ENCODE measurements at places on chromosomes 5 and 9.

DNA sequence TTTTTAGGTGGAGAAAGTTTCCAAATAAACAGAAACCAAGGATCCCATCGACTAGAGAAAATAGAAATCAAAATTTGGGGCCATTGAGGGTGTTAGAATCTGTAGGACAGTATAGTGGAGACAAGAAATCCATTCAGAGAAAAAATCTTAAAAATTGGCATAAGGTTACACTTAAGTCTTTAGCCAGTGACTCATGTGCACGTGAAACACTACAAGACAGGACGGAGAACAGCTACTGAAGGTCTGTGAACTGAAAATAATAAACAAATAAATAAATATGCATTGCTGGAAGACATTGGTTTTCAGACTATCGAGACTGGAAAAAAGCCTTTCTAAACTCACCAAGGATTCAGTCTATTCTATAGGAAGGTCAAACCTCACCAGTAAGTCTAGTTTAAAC is 1955.5 kb downstream of the MAT2B start:
- H3K4me1 ChIP-seq: no peaks in the 10 kb centered on the region
- H3K27me3 ChIP-seq: no peaks in the 10 kb centered on the region
- no peak overlapping the region for H3K27ac ChIP-seq
- H3K36me3 ChIP-seq: peaks cover 1% of the 10 kb centered on the region
- H3K4me3 ChIP-seq: no peak overlapping the region

DNA sequence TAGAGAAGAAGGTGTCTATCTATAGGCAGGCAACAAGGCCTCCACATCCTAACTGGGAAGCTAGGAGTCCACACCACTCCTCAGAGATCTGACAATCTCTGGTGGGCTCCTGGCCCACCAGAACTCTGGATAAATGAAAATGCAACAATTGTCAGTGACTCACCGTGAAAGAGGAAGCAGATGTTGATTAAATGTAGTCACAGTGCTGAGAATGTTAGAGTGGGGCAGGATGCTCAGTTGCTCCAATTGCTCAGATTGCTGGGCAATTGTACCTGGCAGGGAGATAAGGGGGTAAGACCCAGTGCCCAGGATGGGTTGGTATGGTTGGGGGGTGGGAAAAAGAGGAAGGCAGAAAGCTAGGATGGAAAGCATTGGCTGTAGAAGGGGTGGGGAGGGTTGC is 4.3 kb downstream of the CCL19 start:
- no peak for DNase-seq
- H3K27me3 ChIP-seq: no peaks in the 10 kb centered on the region
- H3K4me3 ChIP-seq: no peak overlapping the region
- H3K4me1 ChIP-seq: peaks cover 2% of the 10 kb centered on the region

DNA sequence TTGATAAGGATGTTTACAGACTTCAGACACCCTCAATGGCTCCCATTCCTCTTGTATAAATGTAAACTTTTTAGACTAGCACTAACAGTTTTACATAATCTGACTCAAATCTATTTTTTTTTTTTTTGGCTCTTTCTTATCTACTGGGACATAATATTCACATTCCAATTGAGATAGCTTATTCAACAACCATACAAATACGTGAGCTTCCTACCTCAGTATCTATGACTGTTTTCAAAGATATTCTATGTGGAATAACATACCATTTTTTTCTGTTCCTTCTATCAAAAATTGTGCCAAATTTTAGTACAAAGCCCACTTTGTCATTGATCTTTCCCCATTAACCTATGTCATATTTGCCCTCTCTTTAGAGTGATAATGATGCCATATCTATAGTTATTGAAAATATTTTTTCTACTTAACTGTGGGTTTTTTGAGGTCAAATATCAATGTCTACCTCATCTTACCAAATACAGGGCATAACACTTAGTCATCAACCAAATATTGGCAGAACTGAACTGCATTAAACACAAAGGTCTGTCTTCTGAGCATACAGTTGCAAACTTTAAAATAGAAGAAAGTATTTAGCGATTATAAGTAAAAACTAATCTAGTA is 482.6 kb downstream of the PTPRD start:
- H3K27me3 ChIP-seq: no peaks in the 10 kb centered on the region
- H3K4me3 ChIP-seq: no peak overlapping the region
- H3K27ac ChIP-seq: no peak overlapping the region
- no peaks in the 10 kb centered on the region for H3K4me1 ChIP-seq

DNA sequence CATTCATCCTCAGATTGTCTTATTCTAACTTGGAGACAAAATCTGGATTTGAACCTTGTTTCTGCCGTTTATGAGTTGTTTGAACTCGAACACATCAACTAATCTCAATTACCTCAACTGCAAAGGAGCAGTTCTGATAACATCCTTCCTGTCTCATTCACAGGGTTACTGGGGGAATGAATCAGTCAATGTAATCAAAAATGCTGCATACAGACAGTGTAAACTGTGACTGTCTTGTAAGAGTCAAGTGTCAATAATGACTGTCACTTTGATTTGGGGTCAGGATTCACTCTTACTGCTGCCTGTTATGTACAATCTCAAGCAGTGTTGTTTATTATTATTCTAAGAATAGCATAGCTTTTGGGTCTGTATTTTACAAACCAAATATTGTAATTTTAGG is 273.8 kb downstream of the DOCK8 start:
- H3K4me3 ChIP-seq: no peak overlapping the region
- H3K27me3 ChIP-seq: no peaks in the 10 kb centered on the region
- H3K36me3 ChIP-seq: peaks cover 2% of the 10 kb centered on the region
- H3K4me1 ChIP-seq: peaks cover 2% of the 10 kb centered on the region
- no peak overlapping the region for H3K27ac ChIP-seq

GRCh38 chr5:91875196-91875779 is 492.2 kb upstream of the ARRDC3 start:
- H3K4me3 ChIP-seq: no peak overlapping the region
- H3K36me3 ChIP-seq: no peaks in the 10 kb centered on the region
- H3K4me1 ChIP-seq: no peaks in the 10 kb centered on the region
- no peaks in the 10 kb centered on the region for H3K27me3 ChIP-seq

DNA sequence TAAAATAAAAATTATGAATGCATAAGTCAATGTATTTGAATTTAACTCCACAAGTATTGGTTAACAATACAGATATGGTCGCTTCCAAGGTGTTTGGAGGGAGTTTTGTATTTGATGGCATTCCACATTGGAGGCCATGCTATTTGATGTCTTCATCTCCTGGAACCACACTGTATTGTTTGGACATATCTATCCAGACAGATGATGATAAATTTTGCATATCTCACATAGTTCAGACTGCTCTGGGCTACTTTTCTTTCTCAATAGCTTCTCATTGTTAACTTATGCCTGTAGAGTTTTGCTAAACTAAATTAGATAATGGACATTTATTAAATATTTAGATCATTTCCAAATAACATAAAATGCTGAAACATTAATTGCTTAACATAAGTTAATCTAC is 58.0 kb downstream of the CDKN2A start:
- H3K4me3 ChIP-seq: no peak overlapping the region
- peaks cover 10% of the 10 kb centered on the region for H3K36me3 ChIP-seq
- peaks cover 2% of the 10 kb centered on the region for H3K4me1 ChIP-seq
- no peak overlapping the region for H3K27ac ChIP-seq
- H3K27me3 ChIP-seq: no peaks in the 10 kb centered on the region

DNA sequence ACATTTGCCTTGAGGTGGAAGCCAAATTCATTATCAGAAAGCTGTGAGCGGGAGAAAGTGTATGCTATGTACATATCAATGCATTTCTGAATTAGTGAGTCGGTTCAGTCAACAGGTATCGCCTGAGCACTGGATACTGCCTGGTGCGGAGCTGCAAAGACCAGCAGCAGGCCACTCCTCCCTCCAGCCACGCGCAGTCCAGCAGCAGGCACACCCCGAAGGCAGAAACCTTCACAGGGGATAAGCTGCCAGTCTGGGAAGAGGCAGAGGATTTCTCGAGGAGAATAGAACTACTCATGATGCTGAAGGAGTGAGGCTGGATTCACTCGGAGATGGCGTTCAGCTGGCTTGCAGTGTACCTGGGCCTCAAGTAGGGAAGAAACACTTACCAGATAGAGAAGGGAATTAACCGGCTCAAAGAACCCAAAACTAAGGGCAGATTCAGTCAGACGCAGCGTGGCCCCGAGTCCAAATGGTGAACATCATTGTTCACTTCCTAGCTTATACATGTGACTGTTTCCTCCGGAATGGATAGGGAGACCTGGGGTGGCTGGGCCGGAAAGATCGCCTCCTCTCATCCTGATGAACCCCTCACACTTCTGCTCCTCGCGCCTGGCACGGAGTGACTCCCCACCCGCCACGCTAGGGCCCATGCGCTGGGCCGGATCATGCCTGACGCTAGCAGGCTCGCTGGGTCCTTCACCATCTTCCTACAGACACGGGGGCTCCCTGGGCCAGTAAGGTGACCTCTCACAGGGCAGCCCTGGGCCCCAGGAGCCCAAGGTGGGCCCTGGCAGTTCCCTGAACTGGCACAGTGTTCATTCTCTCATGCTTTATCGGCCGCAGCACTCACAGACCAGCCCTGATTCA is 78.1 kb upstream of the SPATA31C2 start:
- H3K4me3 ChIP-seq: no peak overlapping the region
- H3K36me3 ChIP-seq: no peaks in the 10 kb centered on the region
- H3K4me1 ChIP-seq: no peaks in the 10 kb centered on the region
- peaks cover 12% of the 10 kb centered on the region for H3K27me3 ChIP-seq

DNA sequence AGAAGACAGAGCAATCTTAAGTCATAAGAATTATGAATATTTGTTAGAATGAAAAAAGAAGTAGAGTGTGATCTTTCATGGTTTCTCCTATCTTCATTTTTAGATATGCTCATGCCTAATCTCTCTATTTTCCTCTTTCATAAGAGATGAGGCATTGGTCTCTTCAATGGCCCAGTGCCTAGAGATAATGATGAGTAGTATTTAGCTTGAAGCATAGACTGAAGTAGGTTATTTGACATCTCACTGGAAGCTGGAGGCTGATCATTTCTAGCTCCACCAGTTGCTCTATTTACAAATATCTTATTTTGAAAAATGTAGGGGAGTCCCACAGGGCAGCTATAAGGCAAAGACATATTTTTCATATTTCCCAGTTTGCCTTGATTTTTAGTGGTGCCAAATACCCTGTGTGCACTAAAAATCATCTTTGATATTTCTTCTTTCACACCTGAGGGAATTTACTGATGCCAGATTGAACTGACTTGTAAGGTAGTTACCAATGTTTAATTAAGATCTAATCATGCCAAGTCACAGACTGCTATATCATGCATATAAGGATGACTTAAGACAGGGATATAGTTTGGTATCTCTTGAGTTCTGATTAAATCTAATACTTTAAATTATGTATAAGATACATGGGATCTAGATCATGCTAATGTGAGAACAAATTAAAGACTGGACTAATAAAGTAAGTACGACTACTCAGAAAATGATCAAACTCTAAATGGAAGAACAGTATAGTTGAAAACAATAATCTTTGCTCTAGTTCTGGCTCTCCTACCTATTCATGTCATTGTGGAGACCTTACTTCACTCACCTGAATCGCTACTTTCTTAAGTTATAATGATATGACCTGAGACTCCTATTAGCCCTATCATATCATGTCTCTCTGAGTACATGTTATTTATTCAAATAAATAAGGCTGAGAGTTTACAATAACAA is 108.2 kb upstream of the IFNE start:
- no peak overlapping the region for H3K4me3 ChIP-seq
- H3K27me3 ChIP-seq: no peaks in the 10 kb centered on the region
- H3K36me3 ChIP-seq: no peaks in the 10 kb centered on the region
- H3K27ac ChIP-seq: no peak overlapping the region
- H3K4me1 ChIP-seq: peaks cover 19% of the 10 kb centered on the region

GRCh38 chr9:26725573-26725972 is 167.0 kb downstream of the CAAP1 start:
- H3K4me3 ChIP-seq: no peak overlapping the region
- H3K27me3 ChIP-seq: peaks cover 12% of the 10 kb centered on the region
- H3K36me3 ChIP-seq: no peaks in the 10 kb centered on the region
- peaks cover 2% of the 10 kb centered on the region for H3K4me1 ChIP-seq

DNA sequence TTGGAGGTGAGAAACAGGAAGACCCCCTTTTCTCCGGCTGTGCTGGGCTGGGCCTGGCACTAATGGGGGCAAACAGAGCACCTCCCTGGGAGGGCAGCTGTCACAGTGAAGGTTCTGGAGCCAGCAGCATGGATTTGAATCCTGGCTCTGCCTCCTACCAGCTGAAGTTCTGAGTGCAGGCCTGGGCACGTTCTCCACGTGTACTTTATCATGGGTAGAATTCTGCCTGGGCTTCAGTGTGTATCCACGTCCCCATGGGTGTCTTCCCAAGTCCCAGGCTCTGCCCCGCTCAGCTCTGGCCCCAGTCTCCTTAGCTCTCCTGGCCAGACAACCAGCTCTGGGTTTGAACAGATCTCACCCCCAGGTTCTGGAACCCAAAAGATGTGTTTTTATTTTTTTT is 223.2 kb downstream of the PBX3 start:
- no peaks in the 10 kb centered on the region for H3K36me3 ChIP-seq
- H3K27me3 ChIP-seq: no peaks in the 10 kb centered on the region
- H3K27ac ChIP-seq: no peak overlapping the region
- no peak overlapping the region for H3K4me3 ChIP-seq

DNA sequence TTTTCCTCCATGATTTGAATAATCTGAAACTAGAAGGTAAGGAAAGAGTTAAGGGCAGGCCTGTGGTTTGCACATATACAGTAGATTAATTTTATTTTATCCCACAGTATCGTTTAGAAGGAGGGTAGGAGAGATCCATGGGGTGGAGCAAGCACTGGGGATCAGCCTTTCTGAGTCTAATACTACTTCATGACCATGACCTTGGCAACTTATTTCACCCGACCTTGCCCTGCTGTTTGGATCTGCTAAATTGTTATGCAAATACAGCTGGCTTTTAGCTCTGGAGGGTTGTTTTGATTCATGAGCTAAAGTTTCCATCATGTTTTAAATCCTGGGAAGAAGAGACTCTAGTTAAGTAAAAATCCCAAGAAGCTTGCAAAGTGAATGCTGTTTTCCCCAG is 864 bp upstream of the GRIN3A start:
- no peaks in the 10 kb centered on the region for H3K4me1 ChIP-seq
- no peak overlapping the region for H3K4me3 ChIP-seq
- no peak for DNase-seq
- no peaks in the 10 kb centered on the region for H3K36me3 ChIP-seq
- H3K27ac ChIP-seq: no peak overlapping the region

DNA sequence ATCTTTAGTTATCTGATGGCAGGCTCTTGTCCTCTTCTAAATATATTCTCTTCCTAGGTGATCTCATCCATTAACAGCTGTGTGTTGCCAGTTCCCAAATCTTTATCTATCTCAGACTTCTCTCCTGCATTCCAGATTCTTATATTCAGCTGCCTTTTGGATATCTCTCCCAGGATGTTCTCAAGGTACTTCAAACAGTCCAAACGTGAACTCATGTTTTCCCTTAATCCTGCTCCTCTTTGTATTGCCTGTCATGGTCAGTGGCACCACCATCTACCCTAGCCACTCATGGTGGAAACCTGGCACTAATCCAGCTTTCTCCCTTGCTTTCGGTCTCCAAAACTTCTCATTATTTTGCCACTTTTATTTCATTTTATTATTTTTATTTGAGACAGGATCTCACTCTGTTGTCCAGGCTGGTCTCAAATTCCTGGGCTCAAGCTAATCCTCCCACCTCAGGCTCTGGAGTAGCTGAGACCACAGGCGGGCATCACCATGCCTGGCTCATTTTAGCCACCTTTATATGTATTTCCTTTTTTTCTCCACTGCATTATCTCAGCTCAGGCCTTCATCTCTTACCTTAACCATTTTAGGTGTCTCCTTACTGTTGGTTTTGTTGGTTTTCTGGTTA is 3.8 kb downstream of the ZFYVE16 start:
- no peak for DNase-seq
- H3K4me3 ChIP-seq: no peak overlapping the region
- H3K4me1 ChIP-seq: peaks cover 19% of the 10 kb centered on the region
- H3K36me3 ChIP-seq: peaks cover 7% of the 10 kb centered on the region

All from activated naive CD8-positive, alpha-beta T cell treated with anti-CD3 and anti-CD28 coated beads for 36 hours (primary cell).